Pulmonary artery endothelial cell (primary cell): ENCODE measurements at places on chromosomes 7 and 10. TPM values are rescaled to one million over a fixed set of nuclear protein-coding genes. Genes with fewer than 3 reads are reported as not detected.

Gene HPSE2
- not detected in 2 replicates for total RNA-seq

Gene RBM20
- total RNA-seq = 0.13 TPM in 1 of 2 replicates, not detected in the other

Gene SHH
- 0.20 TPM in 1 of 2 replicates, not detected in the other for total RNA-seq

Gene CD36
- 0.26 and 4.6 TPM in 2 replicates for total RNA-seq

Gene GHRHR
- not detected in 2 replicates for total RNA-seq

Gene CUL2
- 34.0 and 50.2 TPM in 2 replicates for total RNA-seq

Gene HK1
- total RNA-seq = 157 and 201 TPM in 2 replicates

Gene OR2A42
- under 0.01 TPM in 1 of 2 replicates, not detected in the other for total RNA-seq

Gene TMEM254
- 4.1 and 5.1 TPM in 2 replicates for total RNA-seq

Gene ETV1
- 3.2 and 8.1 TPM in 2 replicates for total RNA-seq

Gene LIPJ
- 0.21 TPM in 1 of 2 replicates, not detected in the other for total RNA-seq

Gene MRPS16
- total RNA-seq = 80.8 and 95.5 TPM in 2 replicates

Gene TEX47
- total RNA-seq = not detected in 2 replicates

Gene OR2A1
- 0.07 TPM in 1 of 2 replicates, not detected in the other for total RNA-seq
